ENCODE measurements at places on chromosomes 12 and 14.

GRCh38 chr12:29025937-29026336 lies 123.1 kb upstream of the FAR2 start:
- DNase-seq: no peak

DNA sequence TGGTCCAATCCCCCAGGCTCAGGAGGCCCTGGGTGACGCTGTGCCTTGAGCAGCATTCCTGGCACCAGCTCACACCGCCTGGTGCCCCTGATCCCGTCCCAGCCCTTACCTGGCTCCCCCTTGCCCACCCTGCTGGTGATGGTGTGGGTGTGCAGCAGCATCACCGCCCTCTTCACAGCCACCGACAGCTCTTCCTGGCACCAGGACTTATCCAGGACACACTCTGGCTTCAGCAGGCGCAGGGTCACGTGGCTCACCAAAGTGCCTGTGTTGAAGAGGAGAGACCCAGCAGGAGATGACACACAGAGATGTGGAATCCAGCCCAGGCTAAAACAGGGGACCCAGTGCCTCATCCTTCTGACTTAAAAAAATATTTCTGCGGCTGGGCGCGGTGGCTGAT lies 36.2 kb downstream of the GCN1 start:
- no peak for DNase-seq

GRCh38 chr12:89701606-89702206 lies 6.9 kb downstream of the ATP2B1 start:
- DNase-seq: no peak

- DNase-seq: no peak
These were observed 41.6 kb downstream of the NFKBIA start for GRCh38 chr14:35362911-35363374.

- no peak for DNase-seq
These were observed 90.0 kb downstream of the RBM19 start for GRCh38 chr12:113876160-113876559.

- DNase-seq: no peak
These were observed 3.0 kb downstream of the PLEKHG6 start for GRCh38 chr12:6313326-6313940.

DNA sequence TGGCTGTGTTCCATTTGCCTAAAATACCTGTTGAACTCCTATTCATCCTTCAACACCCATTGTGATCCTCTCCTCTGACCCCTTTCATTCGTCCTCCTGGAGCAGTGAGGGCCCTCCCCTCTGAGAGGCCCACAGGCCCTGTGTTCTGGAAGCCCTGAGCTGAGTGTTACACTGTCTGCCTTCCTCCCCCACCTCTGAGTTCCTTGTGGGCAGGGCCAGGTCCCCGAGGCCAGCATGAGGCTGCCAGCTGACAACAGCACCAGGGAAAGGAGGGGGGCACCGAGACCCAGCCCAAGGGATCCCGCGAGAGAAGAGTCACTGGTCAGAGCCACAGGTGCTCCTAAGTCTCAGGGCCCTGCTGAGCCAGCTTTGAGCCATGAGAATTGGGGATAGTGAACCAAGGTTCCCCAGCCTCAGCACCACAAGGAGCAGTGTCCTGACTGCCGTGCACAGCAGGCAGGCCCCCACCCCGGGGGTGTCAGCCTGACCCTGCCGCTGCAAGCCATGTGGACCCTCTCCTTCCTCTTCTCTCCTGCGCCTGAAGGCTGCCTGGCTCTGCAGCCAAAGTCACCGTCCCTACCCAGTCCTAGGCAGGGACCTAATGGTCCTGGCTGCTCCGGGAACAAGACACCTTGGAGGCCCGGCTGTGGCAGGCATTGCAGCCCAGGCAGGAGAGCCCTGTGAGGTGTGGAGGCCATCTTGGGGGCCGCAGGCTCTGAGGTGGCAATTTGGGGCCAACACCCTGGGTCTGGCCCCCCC lies 52.5 kb downstream of the BEGAIN start:
- DNase-seq: no peak

DNA sequence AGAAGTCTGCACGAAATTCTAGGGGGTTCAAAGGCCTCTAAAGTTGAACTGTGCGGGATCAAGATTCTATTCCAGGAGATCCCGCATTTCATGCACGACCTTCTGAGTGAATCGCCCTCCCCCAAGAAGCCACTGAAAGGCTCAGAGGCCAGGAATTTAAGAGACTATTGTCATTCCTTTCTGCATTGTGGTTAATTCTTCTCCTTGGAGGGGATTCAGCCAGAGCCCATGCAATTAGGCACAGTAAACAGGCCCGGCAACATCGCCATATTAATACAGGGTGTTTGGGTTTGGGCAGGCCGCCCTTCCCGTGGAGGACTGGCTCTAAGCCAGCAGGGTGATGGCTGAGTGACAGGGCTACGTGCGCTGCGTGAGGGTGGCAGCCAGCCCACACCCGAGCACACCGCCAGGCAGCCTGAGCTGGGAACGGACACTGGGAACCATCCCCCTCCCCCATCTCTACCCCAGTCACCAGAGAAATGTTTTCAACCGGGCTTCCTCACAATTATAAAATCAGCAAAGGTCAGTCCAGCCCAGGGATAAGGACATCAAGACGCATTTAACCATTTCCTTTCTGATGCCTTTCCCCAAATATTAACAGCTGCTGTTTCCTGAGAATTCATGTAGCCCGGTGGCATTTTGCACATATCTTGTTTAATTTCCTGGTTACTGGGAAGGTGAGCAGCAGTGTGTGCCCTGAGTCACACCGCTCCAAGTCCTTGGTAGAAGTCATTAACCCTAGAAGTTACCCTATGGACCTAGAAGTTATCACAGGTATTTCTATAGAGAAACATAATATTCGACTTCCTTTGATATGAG lies 12.5 kb downstream of the EGLN3 start:
- no peak for DNase-seq

DNA sequence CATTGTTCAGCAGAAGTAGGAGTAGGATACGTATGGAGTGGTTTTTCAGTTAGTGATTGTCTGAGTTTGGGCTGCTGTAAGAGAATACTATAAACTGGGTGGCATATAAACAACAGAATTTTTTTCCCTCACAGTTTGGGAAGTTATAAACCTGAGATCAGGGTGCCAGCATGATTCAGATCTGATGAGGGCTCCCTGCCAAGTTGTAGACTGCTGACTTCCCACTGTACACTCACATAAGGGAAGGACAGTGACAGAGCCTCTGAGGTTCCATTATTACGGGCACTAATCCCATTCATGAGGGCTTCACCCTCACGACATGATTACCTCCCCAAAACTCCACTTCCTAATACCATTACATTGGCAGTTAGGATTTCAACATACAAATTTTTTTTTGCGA lies 50.7 kb downstream of the ACSM4 start:
- DNase-seq: no peak

DNA sequence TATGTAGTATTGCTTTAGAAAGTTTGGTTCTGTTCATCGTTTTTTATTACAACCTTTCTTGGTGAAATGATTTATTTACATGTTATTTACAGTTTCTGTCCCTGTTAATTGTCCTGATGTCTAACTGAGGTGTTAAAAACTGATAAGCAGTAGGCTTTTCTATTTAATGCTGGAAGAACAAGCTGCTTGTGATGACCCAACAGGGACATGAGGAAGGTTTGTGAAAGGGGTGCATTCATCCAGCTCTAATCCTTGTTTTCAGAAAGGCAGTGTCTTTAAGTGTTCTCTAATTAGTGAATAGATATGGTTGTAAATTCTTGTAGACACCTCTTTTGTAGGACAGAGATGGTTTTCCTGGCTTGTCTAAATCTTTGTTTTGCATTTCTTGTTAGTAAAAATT lies 191.4 kb downstream of the FOXA1 start:
- DNase-seq: no peak

DNA sequence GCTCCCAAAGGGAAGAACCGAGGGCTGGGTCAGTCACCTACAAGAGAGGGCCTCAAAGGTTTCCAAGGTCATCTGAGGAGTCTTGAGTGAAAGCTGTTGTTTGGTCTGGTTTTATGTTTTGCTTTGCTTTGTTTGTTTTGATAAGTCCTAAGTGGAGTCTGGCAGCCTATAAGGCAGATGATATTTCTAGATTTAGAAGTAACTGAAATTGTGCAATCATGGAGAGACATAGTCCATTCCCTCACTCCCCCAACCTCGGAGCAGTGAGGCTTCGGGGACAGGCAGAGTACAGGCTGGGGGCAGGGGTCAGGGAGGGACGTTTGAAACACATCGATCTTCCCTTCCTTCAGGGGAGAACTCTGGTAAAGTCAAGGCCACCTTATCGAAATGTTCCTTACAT lies 42.3 kb downstream of the TTC9 start:
- DNase-seq: no peak

GRCh38 chr14:35046751-35047536 lies 872 bp downstream of the FAM177A1 start:
- peak; percentile 62 for DNase-seq

- no peak for DNase-seq
These were observed 579 bp upstream of the BLOC1S1 start for GRCh38 chr12:55715169-55715764.

DNA sequence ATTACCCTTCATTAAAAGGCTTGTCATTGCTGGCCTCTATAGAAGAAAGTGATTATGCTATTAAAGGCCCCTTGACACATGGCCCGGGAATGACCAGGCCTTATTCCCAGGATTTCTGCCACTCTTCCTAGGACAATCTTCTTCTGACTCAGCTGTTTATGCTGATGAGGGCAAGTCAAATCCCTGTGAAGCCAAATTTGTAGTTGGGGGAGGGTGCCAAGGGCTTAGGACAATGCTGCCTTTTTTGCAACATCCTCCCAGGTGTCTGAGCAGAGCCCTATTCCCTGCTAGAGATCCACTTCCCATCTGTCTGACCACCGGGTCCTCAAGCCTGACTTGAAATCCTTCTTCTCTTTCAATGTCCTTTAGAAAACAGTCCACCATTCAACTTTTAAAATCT lies 230.7 kb upstream of the SRRM4 start:
- no peak for DNase-seq

- DNase-seq: no peak
These were observed 46.6 kb downstream of the CFAP251 start for GRCh38 chr12:121964813-121965643.

- DNase-seq: no peak
These were observed 3.7 kb upstream of the GPHB5 start for GRCh38 chr14:63322472-63322871.

DNA sequence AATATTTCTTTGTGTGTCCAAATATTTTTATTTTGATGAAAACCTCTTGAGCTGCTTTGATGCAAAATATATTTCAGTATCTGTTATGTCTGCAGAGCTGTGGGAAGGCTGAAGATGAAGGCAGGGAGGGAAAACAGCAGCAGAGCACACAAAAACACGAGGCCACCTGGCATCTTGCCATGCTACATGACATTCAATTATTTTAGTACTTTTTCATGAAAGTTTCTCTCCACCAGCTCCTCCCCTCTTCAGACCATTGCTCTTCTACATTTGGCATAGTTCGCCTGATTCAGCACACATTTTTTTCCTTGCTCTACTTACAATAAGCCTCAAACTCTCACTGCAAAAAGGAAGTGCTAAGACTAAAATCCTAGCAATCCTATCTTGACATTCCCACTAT lies 4.6 kb upstream of the ALX1 start:
- no peak for DNase-seq

DNA sequence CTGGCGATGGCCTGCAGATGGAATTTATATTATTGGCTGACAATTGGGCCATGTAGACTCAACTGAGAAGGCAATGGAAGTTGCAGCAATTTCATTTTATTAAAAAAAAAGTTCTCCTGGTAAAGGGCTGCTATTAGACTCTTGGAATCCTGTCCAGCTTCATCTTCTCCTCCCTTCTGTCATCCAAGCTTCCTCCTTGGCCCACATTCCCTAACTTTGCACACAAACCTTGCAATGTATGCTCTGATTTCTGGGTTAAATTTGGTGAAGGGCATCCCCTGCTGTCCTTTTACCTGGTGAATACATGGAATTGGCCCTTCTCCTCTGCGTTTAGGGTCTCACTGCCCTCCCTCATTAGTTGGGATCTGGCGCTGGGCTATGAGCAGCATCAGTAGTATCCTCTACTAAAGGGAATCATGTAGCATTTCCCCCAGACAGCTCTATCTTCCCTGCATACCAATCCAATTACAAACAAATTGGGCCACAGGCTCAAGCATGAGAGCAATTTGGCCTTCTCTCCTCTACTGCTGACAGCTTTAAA lies 336.9 kb downstream of the BMP4 start:
- DNase-seq: no peak

GRCh38 chr14:74221741-74222140 lies 17.5 kb upstream of the VSX2 start:
- DNase-seq: no peak

DNA sequence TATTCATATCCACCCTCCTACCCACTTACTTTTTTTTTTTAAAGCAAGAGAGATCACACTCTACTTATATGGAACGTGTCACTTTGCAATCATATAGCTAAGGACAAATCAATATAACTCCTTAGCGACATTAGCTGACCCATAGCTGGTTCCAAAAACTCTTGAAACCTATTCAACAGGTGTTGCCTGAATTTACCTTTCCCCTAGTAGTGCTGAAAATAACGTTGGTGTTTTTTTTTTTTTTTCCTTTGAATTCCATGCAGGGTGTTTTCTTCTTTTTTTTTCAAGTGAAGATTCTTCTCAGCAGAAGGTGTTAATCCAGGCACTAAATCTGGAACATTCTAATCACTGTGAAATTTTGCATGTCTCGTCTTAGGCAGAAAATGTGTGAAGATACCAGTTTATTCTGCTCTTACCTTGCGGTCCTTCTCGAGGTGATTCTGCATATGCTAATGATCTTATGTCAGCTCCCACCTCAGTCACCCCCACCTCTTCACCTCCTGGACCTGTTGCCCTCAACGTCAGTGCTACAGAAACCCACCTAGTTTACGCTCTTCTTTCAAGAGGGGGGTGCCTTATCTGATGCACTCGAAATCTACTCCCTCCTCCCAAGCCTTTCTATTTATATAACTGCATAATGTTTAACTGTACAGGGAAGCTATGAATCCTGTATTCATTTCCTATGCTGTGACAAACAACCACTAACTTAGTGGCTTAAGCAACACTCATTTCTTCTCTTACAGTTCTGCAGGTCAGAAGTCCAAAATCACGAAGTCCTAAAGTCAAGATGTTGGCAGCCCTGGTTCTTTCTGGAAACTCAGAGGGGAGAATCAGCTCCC lies 7.1 kb upstream of the VPS37B start:
- no peak for DNase-seq

GRCh38 chr12:124504273-124505000 lies 63.0 kb downstream of the NCOR2 start:
- DNase-seq: no peak
